ENCODE measurements at places on chromosomes 5 and 9. TPM values are rescaled to one million over a fixed set of nuclear protein-coding genes. Genes with fewer than 3 reads are reported as not detected.

Gene SLC6A7
- total RNA-seq, result not detected

Gene LIX1
- not detected for total RNA-seq

Gene C5orf58
- total RNA-seq, result not detected

Gene B4GALT7
- total RNA-seq, result 52.1 TPM

Gene PGM5
- 88.8 TPM for total RNA-seq

Gene ZBED3
- 2.8 TPM for total RNA-seq

Gene PLEKHG4B
- under 0.01 TPM for total RNA-seq

Gene PRXL2C
- total RNA-seq, result 42.0 TPM

All from smooth muscle cell of trachea (primary cell).